ENCODE measurements at places on chromosomes 4 and X.

DNA sequence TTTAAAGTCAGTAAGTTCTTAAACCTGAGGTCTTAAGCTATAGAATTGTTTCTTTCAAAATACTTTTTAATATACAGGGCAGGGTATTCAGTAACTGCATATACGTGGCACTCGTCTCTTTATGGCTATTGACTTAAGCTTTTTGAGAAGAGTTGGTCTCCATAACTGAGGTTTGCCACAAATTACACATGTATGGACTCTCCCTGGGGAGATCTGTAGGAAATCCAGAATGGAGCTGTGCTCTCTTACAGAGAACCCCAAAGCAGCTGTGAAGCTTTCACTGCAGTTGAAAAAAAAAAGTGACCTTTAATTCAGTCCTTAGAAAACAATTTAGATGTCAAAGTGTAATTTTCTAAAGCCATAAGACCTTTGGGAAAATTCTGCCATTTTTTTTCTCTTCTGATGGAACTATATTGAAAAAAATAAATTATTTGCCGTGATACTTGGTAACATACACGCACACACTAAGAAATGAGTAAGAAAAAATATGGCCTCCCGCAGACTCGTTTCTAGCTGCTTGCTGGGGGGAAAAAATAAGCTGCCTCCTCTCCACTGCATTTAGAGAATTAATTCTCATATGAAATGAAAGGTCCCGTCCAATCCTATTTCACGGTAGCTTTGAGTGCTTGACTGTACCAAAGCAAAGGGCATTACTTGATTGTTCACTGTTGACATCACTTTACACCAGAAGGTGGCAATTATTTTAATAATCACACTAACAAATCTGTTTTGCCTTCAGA is 159.4 kb upstream of the TENM3 start:
- no peak for DNase-seq

DNA sequence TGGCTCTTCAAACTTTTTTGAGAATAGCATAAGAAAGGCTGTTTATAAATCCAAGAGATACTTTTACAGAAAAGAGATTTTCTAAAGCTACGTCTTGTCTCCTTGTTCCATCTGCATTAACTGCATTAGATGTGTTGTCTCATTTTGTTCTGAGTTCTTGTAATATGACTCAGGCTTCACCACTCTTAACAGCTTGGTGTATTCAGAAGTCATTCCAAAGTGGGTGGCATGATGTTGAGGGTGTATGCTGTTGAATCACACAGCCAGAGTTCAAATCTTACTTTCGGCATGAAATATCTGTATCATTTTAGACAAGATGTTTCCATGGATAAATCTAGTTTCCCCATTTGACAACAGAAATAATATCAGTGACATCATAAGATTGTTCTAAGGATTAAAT is 30.1 kb downstream of the SYTL5 start:
- no peak for DNase-seq

DNA sequence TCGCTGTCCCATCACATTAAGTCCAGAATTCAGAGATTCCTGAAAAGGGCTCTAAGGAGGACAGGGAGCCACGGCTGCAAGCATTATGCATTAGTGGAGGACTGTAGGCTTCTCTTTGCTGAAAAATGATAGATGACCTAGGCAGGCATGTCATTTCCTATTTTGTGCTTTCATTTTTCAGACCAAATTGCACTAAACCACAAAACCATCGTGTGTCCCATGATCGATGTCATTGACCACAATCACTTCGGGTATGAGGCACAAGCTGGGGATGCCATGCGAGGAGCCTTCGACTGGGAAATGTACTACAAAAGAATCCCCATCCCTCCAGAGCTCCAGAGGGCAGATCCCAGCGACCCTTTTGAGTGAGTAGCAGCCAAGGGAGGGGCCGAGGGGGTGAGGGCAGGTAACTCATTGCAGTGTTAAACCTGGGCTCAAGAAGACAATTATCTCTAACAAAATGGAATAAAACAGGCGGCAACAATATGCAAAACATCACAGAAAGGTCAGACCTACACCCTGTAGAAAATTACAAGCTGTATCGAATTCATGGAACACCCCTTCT is 355.2 kb upstream of the GALNT7 start:
- DNase-seq, result no peak

DNA sequence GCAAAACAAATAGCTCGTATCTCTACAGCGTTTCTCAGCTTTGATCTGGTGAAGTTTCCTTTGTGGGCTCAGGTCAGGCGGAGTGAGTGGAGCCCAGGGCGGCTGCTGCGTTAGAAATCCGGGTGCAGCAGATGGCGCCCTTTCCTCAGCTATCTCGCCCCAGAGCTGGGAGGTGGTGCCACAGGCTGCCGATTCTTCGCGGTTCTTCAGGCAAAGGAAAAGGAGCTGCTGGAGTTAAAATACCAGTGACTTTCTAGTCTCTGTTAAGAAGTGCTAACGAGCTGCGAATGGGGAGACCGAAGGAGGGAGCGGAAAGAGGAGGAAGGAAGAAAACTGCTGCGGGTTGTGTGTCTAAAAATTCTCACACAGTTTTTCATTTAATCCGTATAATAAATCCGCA is 114.6 kb downstream of the CPE start:
- DNase-seq, result peak; percentile 14

GRCh38 chr4:5340991-5341451 is 289.7 kb downstream of the STK32B start:
- DNase-seq, result no peak

DNA sequence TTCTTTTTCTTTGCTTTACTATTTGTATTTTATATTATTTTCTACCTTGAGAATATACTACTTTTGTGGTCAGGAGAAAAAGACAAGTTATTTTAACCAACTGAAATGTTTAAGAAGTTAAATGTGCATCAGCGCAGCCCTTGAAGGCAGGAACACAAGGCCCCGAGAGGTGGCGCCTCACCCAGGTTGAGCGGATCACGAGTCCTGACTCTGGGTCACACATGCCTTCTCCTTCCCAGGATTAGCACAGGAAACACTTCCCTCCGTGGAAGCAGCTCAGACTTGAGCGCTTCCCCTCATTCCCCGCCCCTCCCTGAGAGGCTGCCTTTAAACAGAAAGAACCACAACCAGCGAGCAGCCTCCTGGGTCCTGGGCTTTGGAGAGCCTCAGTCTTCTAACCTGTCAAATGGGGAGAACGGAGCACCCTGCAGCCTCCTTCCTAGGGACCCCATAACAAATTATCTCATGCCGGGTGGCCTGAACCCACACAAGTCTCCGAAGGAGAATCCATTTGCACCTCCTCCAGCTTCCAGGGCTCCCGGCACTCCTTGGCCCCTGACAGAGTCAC is 217.6 kb downstream of the AFAP1 start:
- DNase-seq, result no peak

DNA sequence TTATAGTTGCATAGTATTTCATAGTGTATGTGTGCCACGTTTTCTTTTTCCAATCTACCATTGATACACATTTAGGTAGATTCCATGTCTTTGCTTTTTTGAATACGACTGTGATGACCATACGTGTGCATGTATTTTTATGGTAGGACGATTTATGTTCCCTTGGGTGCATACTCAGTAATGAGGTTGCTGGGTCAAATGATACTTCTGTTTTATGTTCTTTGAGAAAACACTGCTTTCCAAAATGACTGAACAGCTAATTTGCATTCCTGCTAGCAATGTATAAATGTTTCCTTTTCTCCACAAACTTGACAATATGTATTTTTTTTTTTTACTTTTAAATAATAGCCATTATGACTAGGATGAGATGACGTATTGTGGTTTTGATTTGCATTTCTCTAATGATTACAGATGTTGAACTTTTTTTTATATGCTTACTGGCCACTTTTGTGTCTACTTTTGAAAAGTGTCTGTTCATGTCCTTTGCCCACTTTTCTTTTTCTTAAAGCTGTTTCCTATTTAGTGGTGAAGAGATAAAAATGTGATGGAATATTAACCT is 969.5 kb upstream of the NDST4 start:
- DNase-seq, result no peak

DNA sequence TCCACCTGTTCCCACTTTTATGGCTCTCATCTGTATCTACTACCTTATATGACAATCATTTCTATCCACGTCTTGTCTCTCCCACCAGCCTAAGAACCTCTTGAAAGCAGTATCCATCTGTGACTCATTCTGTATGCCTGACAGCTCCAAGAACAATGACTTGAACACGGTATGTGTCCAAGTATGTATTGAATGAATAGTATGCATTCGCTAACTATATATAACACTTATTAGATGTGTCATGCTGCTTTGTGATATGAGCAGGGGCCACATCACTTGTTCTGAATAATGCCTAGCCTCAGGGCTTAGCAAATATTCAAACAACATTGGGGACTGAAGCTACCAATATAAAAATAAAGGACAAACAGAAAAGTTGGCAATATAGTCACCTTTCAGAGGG is 4.9 kb downstream of the OPHN1 start:
- no peak for DNase-seq

- DNase-seq, result no peak
These were observed 47.2 kb downstream of the GBA3 start for GRCh38 chr4:22739968-22740367.

DNA sequence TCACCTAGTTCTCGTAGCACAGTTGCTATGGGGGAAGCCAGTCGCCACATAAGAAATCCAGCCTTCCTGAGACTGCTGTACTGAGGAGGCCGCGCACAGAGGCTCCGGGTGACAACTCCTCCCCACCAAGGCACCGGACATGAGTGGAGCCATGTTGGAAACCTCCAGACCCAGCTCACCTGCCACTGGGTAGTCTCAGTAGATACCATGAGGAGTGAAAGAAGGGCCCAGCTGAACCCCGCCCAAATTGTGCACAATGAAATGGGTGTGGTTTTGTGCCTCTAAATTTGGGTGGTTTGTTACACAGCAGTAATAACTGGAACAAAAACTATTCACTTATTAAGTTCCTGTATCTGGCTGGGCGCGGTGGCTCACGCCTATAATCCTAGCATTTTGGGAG is 198.7 kb downstream of the BCOR start:
- DNase-seq, result no peak

- DNase-seq, result no peak
These were observed 21.9 kb downstream of the POU3F4 start for GRCh38 chrX:83529950-83530349.

DNA sequence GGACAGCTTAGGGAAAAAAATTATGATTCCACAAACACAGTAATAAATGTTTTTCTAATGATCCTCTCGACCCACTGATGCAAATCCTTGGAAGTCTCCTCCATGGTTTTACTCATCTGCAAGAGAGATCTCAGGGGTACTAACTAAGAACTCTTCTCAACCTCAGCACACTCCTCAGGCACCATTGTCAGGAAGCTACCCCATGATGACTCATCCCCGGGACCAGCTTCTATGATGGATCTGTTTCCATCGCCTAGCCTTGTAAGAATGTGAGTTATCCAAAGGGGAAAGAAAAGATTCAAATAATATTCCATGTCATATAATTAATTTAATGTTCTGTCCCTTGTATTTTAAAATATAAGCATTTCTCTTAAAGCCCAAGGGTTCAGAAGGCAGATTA is 816.1 kb upstream of the IGFBP7 start:
- DNase-seq, result no peak

GRCh38 chrX:150227873-150228410 is 135.2 kb upstream of the MAMLD1 start:
- DNase-seq, result no peak

DNA sequence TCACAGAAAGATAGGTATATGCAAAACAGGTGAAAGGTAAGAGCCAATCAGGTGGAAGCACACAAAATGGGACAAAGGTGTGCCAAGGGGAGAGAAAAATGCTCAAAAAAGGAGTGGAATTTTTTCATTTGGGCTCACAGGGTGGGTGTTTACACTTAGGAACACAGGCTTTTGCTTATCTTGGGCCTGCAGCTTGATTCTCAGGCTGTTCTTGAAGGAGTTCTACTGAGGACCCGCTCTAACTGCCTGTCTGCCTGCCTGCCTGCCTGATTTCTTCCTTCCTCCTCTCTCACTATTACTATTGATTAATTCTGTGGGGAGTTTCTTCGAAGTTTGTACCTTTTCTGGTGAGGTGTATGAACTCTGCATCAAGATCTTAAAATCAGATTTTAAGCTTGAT is 120.3 kb upstream of the CTSO start:
- no peak for DNase-seq

DNA sequence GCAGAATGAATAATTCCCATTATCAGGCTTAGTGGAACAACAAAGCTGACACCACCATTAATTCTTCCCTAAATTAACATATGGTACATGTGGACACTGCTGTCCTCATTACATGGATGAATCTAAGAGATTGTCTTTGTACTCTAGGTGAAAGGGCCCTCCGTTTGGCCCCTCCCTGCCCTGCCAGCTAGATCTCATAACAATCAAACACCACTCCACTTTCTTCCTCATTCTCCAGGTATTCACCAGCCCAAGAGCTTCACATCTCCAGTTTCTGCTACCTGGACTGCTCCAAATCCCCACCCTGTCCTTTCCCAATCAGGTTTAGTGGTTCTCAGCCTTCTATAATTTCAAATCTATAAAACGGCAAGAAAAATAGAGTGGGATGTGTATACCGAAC is 3.8 kb downstream of the HSD17B11 start:
- DNase-seq, result no peak

DNA sequence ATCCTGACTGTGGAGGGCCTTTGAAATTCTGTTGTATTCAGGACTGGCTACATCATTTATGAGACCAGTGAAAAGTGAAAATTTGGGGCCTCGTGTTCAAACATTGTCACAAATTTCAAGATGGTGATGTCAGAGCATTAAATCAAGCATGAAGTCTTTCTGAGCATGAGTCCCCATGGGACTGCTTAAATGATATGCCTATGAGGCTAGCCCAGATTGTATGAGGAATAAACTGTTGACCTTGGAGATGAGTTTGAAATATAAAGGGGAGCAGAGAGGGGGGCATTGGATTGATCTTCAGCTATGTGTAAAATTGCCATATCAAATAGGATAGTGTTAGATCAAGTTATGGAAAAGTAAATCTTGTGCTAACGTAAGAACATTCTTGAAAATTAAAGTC is 230.0 kb downstream of the SPANXN3 start:
- no peak for DNase-seq

DNA sequence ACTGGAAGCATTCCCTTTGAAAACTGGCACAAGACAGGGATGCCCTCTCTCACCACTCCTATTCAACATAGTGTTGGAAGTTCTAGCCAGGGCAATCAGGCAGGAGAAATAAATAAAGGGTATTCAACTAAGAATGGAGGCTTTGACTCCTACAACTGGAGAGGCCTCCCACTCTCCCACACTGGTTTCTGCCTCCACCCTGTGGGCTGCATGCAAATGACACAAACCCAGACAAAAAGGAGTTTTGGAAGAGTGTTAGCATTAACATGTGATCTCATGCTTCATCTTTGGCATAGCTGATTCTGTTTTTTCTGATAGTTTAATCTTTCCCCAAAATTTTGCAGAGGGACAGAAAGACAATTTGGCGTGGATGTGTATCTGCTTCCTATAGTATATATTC is 80.8 kb upstream of the IQCM start:
- peak; percentile 24 for DNase-seq

DNA sequence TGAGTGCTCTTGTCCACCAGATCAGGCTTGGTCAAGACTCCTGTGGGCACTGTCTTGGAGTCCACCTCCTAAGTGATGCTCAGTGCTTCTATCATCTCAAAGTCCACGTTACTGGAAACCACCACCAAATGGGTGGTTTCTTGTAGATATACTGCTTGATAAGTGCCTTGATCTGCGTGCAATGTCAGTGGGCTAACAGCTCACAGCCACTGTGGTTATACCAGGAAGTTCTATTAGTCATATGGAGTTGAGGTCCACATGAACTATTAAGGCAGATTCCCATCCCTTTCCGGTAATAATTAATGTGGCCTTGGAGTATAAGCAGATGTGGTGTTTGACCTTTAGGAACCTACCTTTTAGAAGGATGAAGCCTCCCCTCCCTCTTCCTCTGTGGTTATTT is 161.9 kb downstream of the ZNF518B start:
- DNase-seq, result no peak

Data from AG09309 (cell line).